Glutamatergic neuron (in vitro differentiated cells): ENCODE measurements at places on chromosomes 5 and 9. TPM values are rescaled to one million over a fixed set of nuclear protein-coding genes. Genes with fewer than 3 reads are reported as not detected.
A peak's percentile ranks its signal among the peaks of the same experiment; 100 is the strongest.

- H3K27ac ChIP-seq = peak overlapping the region; percentile 96
- H3K27me3 ChIP-seq = peaks cover 5% of the 10 kb centered on the region
- DNase-seq = peak; percentile 42
- H3K36me3 ChIP-seq = no peaks in the 10 kb centered on the region
- peaks cover 35% of the 10 kb centered on the region for H3K4me1 ChIP-seq
Measured at GRCh38 chr5:74357827-74358226, 282.7 kb downstream of the ENC1 start.

DNA sequence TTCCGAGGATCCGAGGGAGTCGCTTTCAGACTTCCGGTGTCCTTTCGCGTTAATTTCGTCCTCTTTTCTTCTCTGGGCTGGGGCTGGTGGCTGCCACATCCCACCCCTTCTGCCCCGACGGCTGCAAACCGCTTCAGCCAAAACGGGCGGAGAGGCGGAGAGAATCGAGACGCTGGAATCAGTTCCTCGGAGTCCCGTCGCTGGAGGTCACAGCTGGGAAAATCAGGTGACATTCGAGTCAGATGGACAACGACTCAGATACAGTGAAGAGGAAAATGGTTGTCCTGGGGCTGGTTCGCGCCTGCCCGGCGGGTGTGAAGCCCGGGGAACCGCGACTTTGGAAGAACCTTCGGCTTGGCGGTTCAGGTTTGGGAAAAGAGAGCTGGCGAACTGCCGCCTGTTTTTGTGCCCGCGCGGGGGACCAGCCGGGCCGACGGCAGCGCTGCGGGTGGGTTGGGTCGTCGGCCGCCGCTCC lies 8.9 kb upstream of the NKX2-5 start:
- H3K4me3 ChIP-seq = peak overlapping the region; percentile 68
- H3K4me1 ChIP-seq = peaks cover 10% of the 10 kb centered on the region
- no peaks in the 10 kb centered on the region for H3K36me3 ChIP-seq
- no peak overlapping the region for H3K27ac ChIP-seq
- H3K27me3 ChIP-seq = peaks cover 54% of the 10 kb centered on the region

DNA sequence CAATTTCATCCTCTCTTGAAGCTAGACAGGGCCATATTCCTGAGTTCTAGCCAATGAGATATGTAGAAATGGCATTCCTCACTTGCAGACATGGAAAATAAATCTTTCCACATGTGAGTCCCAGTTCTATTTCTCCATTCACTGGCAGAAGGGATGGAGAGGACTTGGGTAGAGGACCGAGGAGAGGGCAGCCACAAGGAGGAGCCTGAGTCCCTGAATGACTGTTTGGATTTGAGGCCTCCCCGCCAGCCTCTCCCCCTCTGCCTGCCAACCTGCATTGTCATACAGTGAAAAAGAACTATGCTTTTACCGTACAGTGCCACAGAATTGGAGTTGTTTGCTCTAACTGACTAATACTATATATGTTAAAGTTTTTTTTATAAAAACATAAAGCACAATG lies 583.0 kb upstream of the WWC1 start:
- no peak for DNase-seq
- H3K36me3 ChIP-seq = no peaks in the 10 kb centered on the region
- H3K4me1 ChIP-seq = no peaks in the 10 kb centered on the region

GRCh38 chr5:149938791-149939358 lies 5.7 kb downstream of the PDE6A start:
- H3K36me3 ChIP-seq = no peaks in the 10 kb centered on the region
- no peak overlapping the region for H3K4me3 ChIP-seq
- peaks cover 6% of the 10 kb centered on the region for H3K27me3 ChIP-seq

- peaks cover 22% of the 10 kb centered on the region for H3K4me1 ChIP-seq
- peaks cover 1% of the 10 kb centered on the region for H3K27me3 ChIP-seq
- no peaks in the 10 kb centered on the region for H3K36me3 ChIP-seq
- H3K27ac ChIP-seq = peak overlapping the region; percentile 8
- no peak for DNase-seq
- H3K4me3 ChIP-seq = no peak overlapping the region
Measured at GRCh38 chr9:93167838-93168237, 16.1 kb upstream of the WNK2 start.

GRCh38 chr5:102617191-102618187 lies 118.7 kb upstream of the SLCO6A1 start:
- H3K27ac ChIP-seq = no peak overlapping the region
- no peaks in the 10 kb centered on the region for H3K36me3 ChIP-seq
- H3K4me1 ChIP-seq = no peaks in the 10 kb centered on the region

DNA sequence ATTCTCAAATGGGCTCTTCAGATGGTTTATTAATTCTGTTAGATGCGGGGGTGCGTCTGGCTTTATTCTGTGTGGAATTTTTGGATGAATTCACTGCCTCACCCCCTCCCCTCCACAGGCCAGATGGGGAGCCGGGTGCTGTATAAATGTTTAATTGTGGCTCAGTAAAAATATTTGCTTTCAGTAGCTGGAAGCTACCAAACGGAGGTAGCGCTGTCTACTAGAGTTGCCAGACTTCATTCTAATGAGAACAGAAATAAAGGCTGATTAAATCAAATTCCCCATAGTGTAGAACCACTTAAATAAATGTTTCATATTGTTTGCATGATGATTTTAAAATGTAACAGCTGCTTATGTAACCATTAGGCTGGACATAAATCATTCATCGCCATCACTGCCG lies 34.5 kb upstream of the KCNMB1 start:
- H3K27me3 ChIP-seq = peaks cover 8% of the 10 kb centered on the region
- H3K27ac ChIP-seq = no peak overlapping the region
- no peaks in the 10 kb centered on the region for H3K36me3 ChIP-seq
- peaks cover 25% of the 10 kb centered on the region for H3K4me1 ChIP-seq
- no peak overlapping the region for H3K4me3 ChIP-seq

DNA sequence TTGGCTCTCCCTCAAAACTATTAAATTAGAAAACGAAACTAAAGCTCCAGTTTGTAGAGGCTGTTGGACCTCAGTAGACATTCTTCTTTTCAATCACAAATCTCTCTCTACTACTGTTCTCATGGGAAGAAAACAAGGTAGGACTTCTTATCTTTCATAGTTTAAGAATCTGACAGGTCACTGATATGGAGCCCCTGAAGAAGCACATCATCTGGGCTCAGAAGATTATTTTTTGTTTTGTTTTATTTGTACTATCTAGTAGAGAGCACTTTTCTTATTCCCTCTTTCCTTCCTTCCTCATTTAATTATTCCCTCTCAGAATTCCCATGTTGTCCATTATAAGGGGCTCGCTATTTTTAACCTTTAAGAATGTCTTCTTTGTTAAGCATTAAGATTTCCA lies 26.3 kb downstream of the STARD4 start:
- H3K27me3 ChIP-seq = no peaks in the 10 kb centered on the region
- H3K4me3 ChIP-seq = no peak overlapping the region
- no peak for DNase-seq
- H3K27ac ChIP-seq = peak overlapping the region; percentile 14

- peak overlapping the region; percentile 77 for H3K4me3 ChIP-seq
- no peak for DNase-seq
- no peaks in the 10 kb centered on the region for H3K36me3 ChIP-seq
- H3K27ac ChIP-seq = peak overlapping the region; percentile 69
- peaks cover 1% of the 10 kb centered on the region for H3K27me3 ChIP-seq
Measured at GRCh38 chr9:114395334-114395617, 7.5 kb upstream of the AKNA start.

DNA sequence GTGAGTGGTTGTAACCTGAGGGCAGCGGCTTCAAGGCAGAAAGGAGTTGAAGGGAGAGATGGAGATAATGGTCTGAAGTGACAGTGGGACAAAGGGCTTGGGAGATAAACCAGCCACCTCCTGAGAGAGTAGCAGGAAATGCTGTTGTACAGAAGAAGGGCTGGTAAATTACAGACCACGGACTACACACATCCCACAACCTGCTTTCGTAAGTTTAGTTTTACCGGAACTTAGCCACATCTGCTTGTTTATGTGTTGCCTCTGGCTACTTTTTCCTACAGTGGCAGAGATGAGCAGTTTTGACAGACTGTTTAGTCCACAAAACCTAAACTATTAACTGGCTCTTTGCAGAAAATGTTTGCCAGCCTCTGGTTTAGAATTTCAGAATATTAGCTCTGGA lies 269.5 kb downstream of the ARHGEF28 start:
- peaks cover 14% of the 10 kb centered on the region for H3K4me1 ChIP-seq
- no peak for DNase-seq
- no peak overlapping the region for H3K27ac ChIP-seq
- peaks cover 4% of the 10 kb centered on the region for H3K36me3 ChIP-seq
- H3K4me3 ChIP-seq = no peak overlapping the region

DNA sequence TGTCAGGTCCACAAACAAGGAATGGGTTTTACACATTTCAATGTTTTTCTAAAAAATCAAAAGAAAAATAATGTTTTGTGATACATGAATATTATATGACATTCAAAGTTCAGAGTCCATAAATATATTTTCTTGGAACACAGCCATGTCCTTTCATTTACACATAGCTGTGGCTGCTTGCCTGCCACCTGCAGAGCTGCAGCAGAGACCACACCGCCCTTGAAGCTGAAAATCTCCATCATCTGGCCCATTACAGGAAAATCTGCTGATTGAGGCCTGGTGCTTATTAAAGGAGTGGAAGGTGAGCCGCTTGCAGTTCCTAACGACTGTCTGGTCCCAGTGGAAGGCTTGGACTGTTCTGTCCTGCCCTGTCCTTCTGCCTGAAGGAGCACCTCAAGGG lies 232.6 kb upstream of the ADAMTS16 start:
- no peak overlapping the region for H3K4me3 ChIP-seq
- H3K27me3 ChIP-seq = no peaks in the 10 kb centered on the region
- peaks cover 2% of the 10 kb centered on the region for H3K4me1 ChIP-seq
- no peak overlapping the region for H3K27ac ChIP-seq
- no peak for DNase-seq

GRCh38 chr9:127318651-127319167 lies 54.1 kb downstream of the GARNL3 start:
- no peak overlapping the region for H3K4me3 ChIP-seq
- no peaks in the 10 kb centered on the region for H3K36me3 ChIP-seq
- DNase-seq = no peak
- no peak overlapping the region for H3K27ac ChIP-seq
- no peaks in the 10 kb centered on the region for H3K4me1 ChIP-seq

GRCh38 chr5:78003450-78003849 lies 227.3 kb upstream of the TBCA start:
- H3K27ac ChIP-seq = peak overlapping the region; percentile 92
- peaks cover 30% of the 10 kb centered on the region for H3K4me1 ChIP-seq
- no peak for DNase-seq
- H3K27me3 ChIP-seq = peaks cover 2% of the 10 kb centered on the region
- peak overlapping the region; percentile 72 for H3K4me3 ChIP-seq
- H3K36me3 ChIP-seq = no peaks in the 10 kb centered on the region

DNA sequence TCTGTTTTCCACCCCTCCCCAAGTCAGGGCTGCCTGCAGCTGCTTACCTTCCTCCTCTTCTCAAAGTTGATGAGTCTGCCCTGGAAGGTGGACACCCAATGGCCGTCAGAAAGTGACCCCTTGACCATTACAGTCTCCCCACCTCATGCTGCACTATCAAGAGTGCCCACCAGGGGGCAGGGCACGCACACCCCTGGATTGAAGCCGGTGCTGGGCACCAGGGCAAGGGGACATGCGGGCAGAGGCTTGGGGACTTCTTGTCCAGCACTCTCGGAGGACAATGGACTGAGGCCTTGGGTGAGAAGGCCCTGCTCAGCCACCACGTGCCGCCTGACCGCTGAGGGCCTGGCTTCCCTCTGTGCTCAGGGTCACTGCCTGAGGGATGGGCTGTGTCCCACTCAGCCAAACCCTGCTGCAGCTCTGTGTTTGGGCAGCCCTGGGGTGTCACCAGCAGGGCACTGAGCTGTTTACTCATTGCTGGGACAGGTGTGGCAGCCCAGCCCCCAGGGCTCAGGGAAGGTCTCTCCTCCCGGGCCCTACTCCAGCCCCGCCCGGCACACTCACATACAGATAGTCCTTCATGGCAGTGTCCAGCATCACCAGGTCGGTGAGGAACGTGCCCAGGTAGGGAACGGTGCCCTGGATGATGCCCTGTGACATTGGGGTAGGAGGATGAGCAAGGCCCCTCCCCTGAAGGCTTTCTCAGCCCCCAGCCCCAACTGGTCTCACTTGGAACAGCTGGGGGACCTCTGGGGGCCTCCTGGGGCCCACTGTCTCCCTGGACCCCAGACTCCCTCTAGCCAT lies 17.7 kb downstream of the RALGDS start:
- no peak overlapping the region for H3K27ac ChIP-seq
- H3K27me3 ChIP-seq = peaks cover 23% of the 10 kb centered on the region
- no peak overlapping the region for H3K4me3 ChIP-seq
- DNase-seq = peak; percentile 78
- peaks cover 8% of the 10 kb centered on the region for H3K36me3 ChIP-seq
- peaks cover 4% of the 10 kb centered on the region for H3K4me1 ChIP-seq

DNA sequence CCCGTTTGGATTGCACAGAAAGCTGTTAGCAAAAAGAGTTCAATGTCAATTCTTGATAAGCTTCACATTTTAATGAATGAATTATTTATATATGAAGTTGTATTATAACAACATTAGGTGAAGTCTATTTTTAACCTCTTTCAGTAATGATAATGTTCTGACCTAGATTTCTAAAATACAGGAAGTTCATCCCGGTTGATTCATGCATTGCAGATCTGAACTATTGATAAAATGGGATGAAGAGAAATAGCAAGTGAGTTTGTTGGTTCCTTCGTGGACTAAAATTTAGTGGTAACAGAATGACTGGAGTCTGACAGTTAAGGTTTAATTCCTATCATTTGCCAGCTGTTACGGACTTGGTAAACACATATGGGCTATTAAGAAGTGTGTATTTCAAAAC lies 180.5 kb downstream of the PCSK1 start:
- H3K4me1 ChIP-seq = peaks cover 33% of the 10 kb centered on the region
- no peak overlapping the region for H3K27ac ChIP-seq
- H3K27me3 ChIP-seq = no peaks in the 10 kb centered on the region
- no peak overlapping the region for H3K4me3 ChIP-seq
- no peak for DNase-seq

- no peaks in the 10 kb centered on the region for H3K36me3 ChIP-seq
- no peak overlapping the region for H3K27ac ChIP-seq
- H3K27me3 ChIP-seq = no peaks in the 10 kb centered on the region
Measured at GRCh38 chr9:112439171-112439570, 47.5 kb upstream of the KIAA1958 start.

- no peak overlapping the region for H3K27ac ChIP-seq
- peaks cover 8% of the 10 kb centered on the region for H3K4me1 ChIP-seq
- H3K27me3 ChIP-seq = no peaks in the 10 kb centered on the region
- DNase-seq = no peak
- H3K4me3 ChIP-seq = no peak overlapping the region
- no peaks in the 10 kb centered on the region for H3K36me3 ChIP-seq
Measured at GRCh38 chr9:19488721-19489120, 79.9 kb downstream of the ACER2 start.

The TIMD4 gene
- total RNA-seq = not detected

The PDE8B gene
- 1.1 TPM for total RNA-seq

The FST gene
- 0.98 TPM for total RNA-seq

The PTGR1 gene
- 23.4 TPM for total RNA-seq

The CEMIP2 gene
- total RNA-seq = 122 TPM

The TCF7 gene
- 5.8 TPM for total RNA-seq

The ARL10 gene
- total RNA-seq = 34.7 TPM

The SIMC1 gene
- 35.2 TPM for total RNA-seq
